ENCODE measurements at places on chromosomes 6 and 20. TPM values are rescaled to one million over a fixed set of nuclear protein-coding genes. Genes with fewer than 3 reads are reported as not detected.

SNHG17 gene
- total RNA-seq, result 4.5 TPM

RFX6 gene
- total RNA-seq, result not detected

NT5DC1 gene
- total RNA-seq, result 4.5 TPM

TSBP1 gene
- not detected for total RNA-seq

PLCB4 gene
- total RNA-seq, result 11.8 TPM

ZNF391 gene
- 2.9 TPM for total RNA-seq

CLPSL1 gene
- not detected for total RNA-seq

PAX1 gene
- not detected for total RNA-seq

ATP9A gene
- total RNA-seq, result 242 TPM

UCKL1 gene
- 14.3 TPM for total RNA-seq

SEL1L2 gene
- 0.41 TPM for total RNA-seq

APMAP gene
- total RNA-seq, result 73.4 TPM

LTA gene
- not detected for total RNA-seq

OR2H1 gene
- under 0.01 TPM for total RNA-seq

CENPW gene
- 4.5 TPM for total RNA-seq

GABRR1 gene
- not detected for total RNA-seq

RIPOR3 gene
- total RNA-seq, result 0.41 TPM

ULBP3 gene
- 11.8 TPM for total RNA-seq

ZBP1 gene
- not detected for total RNA-seq

TEAD3 gene
- 0.41 TPM for total RNA-seq

DLK2 gene
- total RNA-seq, result 8.6 TPM

KHDRBS2 gene
- total RNA-seq, result 62.4 TPM

RNF5 gene
- 104 TPM for total RNA-seq

MROH8 gene
- total RNA-seq, result 5.3 TPM

CABLES2 gene
- 2.9 TPM for total RNA-seq

ENPP3 gene
- 0.41 TPM for total RNA-seq

RBPJL gene
- not detected for total RNA-seq

BANF2 gene
- total RNA-seq, result not detected

SLC25A27 gene
- total RNA-seq, result 30.2 TPM

PRKN gene
- 6.1 TPM for total RNA-seq

OR2H2 gene
- total RNA-seq, result not detected
